ENCODE measurements at places on chromosomes 13 and 19.
A peak's percentile ranks its signal among the peaks of the same experiment; 100 is the strongest.

GRCh38 chr13:30742901-30743300 lies 7.6 kb downstream of the ALOX5AP start:
- DNase-seq: no peak

- no peak for DNase-seq
Observed at GRCh38 chr13:28575200-28575599, 80.3 kb upstream of the FLT1 start.

DNA sequence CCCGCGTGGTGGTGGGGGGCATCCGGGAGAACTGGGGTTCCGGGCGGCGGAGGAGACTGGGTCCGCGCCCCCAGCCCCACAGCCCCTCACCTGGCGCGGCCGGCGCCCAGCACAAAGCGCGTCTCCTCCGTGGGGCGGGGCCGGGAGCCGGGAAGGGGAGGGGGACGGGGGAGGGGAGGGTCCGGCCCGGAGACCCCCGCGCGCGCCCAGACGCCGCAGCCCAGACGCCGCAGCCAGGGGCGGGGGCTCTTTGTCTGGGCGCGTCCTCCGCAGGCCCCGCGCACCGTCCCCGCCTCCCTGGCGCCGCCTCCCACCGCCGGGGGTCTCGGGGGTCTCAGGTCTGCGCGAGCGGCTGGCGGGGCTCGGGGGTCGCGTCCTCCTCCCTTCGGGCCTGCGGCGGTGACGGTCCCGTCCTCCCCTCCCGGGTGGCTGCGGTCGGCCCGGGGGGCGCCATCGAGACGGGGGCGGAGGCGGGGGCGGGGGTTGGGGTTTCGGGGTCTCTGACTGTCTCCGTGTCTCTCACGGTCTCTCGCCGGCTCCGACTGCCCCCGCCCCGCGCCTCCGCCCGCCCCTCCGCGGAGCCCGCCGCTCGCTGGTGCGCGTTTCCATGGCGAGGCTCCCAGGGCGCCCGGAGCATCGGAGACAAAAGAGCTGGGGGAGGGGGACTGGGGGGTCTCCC lies at the start of gene PLPPR3:
TSS of gene PLPPR3 (minus strand) at position 131 of the 679 bp plus-strand sequence. CDS start 396 bp downstream, outside the sequence.
- DNase-seq: no peak

- no peak for DNase-seq
Observed at GRCh38 chr19:19305066-19305465, 15.2 kb downstream of the SUGP1 start.

GRCh38 chr19:34217952-34218817 lies 36.2 kb upstream of the GARRE1 start:
- DNase-seq: peak; percentile 99

DNA sequence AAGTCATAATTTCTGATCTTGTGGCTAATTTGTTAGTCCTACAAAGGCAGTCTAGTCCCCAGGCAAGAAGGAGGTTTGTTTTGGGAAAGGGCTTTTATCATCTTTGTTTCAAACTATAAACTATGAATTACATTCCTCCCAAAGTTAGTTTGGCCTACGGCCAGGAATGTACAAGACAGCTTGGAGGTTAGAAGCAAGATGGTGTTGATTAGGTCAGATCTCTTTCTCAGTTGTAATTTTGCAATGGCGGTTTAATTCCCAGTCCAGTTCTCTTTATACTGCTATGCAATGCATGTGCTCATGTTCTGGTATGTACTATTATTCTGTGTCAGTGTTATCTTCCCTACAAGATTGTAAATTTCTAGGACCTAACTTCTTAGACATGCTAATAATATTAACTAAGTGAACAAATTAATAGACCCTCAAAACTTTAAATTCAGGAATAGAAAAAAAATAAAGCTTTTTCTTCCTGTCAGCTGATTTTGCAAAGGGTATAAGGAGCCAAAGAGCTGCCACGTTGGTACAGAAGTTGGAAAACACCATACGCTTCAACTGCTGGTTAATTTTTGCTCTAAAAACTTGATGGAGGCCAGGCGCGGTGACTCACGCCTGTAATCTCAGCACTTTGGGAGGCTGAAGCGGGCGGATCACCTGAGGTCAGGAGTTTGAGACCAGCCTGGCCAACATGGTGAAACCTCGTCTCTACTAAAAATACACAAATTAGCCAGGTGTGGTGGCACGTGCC lies 1.3 kb upstream of the DNAJC15 start:
- DNase-seq: peak; percentile 85

- no peak for DNase-seq
Observed at GRCh38 chr13:69683921-69684686, 423.5 kb upstream of the ATXN8OS start.

DNA sequence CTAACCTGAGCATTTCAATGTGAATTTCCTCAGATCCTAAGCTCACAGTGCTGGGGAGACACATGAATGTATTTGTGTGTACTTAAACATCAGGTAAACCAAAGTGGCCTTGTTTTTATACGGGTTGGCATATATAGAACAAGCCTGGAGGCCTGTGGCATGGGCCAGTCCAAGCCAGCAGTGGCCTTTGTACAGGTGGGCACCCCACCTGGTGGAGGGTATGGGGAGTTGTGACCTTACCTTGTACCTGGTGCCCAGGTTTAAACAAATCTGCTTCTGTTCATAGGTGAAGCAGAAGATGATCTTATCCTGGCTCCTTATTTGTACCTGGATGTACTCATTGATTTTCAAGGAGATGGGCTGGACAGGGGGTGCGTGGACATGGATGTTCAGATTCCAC lies 71.0 kb downstream of the ERICH6B start:
- DNase-seq: no peak

DNA sequence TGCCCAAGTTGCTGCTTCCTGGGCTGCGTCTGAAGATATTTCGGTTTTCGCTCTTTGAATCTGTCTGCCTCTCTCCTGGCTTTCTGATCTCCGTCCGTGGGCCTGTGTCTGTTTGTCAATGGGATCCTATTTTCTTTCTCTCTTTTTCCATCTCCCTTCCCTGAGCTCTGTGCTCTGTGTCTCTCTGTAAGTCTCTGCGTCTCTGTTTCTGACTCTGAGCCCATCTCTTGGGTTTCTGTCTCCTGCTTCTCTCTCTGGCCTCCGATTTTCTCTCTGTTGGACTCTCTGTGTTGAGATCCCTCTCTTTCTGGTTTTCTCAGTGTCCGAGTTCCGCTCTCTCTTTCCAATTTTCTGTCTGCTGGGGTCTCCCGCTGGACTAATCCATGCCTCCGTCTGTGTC lies 1.7 kb downstream of the PRKCG start:
- no peak for DNase-seq

DNA sequence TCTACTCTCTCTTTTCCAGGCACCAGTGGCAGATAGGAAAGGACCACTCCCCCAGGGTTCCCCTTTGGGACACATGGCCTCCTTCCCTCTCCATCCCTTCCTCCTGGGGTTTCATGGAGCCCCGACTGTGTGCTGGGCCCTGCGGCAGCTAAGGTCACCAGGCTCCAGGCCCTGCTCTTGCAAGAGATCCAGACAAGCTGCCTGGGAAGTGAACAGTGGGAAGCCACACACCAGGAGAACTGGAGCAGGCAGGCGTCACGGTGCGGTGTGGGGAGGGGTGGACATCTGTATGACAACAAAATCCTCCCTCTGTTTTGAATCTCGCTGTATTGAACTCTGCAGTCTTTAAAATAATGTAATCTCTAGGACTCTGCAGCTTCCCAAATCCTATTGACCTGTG lies 330.1 kb downstream of the UQCRFS1 start:
- no peak for DNase-seq

- no peak for DNase-seq
Observed at GRCh38 chr13:103039183-103039582, 27.0 kb downstream of the SLC10A2 start.

DNA sequence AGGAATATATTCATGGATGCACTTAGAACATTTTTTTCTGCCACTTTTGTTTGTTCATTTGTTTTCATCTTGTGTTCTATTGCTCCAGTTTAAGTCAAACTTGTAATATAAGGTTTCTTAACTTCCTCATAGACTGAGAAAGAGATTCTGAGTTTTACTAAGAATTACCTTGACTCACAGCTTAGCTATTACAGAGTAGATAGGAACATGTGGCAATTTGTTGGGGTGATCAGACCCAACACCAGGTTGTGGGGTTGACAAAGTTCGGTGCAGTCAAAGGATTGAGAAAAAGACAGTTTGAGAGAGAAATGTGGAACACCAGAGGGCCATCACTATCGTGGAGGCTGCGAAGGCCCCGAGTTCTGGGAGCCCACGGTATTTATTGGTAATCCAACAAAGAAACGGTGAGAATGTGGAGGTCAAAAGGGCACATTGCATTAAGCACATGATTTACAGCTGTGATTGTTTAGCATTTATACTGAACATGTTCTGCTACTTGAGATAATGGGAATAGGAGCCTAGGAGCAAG lies 2526.0 kb downstream of the PCDH9 start:
- peak; percentile 30 for DNase-seq

DNA sequence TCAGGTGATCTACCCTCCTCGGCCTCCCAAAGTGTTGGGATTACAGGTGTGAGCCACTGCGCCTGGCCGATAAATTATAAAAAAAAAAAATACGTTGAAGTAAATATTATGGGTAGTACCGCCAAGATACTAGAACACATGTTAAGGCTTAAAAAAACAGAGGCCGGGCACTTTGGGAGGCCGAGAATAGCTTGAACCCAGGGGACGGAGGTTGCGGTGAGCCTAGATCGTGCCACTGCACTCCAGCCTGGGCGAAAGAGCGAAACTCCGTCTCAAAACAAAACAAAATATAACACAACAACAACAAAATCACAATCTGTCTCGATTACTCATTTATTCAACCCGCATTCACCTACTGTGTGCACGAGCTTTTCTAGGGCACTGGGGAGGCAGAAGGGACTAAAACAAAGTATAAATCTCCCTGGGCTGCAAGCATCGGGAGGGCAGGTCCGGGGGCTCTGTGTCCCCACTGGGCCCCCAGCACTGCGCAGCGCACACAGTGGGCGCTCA lies 1.3 kb upstream of the BICRA start:
- no peak for DNase-seq
